ENCODE measurements at places on chromosomes 5 and 9. TPM values are rescaled to one million over a fixed set of nuclear protein-coding genes. Genes with fewer than 3 reads are reported as not detected.

- DNase-seq, result no peak
Observed at GRCh38 chr5:57102905-57103255, 71.0 kb upstream of the GPBP1 start.

DNA sequence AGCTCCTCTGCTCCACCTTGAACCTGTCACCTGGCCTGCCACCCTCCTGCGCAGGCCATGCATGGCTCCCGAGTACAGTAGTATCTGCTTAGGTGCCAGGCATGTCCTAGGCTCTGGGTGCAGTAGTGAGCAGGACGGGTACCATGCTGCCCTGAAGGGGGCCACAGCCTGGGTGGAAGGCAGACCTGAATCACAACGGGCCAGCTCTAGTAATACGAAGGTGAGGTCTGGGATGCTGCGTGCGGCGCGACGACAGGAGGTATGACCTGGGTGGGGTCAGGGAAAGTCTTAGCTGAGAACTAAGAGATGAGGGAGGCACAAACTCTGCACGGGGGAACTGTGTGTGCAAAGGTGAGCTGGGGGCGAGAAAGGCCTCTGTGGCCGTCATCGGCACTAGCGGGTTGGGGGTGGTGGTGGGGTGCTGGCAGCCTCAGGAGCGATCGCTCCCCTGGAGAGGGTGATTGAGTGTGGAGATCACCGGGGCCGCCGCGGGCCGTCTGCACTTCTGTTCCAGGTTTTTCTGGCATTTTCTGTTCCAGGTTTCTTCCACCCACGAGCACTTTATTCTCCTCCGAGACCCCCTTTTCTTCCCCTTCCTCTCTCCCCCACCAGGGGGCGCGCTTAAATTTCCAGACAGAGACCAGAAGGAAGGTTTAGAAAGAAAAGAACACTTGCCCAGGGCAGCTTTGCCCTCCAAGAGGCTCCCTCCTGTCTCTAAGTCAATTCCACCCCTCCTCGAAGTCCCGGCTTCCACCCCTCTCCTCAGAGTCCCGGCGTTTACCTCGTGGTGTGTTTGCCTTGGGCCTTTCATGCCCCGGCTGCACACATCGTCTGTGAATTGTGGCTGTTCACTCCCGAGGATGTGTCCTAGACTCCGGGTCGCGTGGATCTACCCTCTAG lies 15.1 kb downstream of the PDLIM4 start:
- peak; percentile 64 for DNase-seq

GRCh38 chr5:37501152-37501551 lies 122.0 kb downstream of the WDR70 start:
- no peak for DNase-seq

DNA sequence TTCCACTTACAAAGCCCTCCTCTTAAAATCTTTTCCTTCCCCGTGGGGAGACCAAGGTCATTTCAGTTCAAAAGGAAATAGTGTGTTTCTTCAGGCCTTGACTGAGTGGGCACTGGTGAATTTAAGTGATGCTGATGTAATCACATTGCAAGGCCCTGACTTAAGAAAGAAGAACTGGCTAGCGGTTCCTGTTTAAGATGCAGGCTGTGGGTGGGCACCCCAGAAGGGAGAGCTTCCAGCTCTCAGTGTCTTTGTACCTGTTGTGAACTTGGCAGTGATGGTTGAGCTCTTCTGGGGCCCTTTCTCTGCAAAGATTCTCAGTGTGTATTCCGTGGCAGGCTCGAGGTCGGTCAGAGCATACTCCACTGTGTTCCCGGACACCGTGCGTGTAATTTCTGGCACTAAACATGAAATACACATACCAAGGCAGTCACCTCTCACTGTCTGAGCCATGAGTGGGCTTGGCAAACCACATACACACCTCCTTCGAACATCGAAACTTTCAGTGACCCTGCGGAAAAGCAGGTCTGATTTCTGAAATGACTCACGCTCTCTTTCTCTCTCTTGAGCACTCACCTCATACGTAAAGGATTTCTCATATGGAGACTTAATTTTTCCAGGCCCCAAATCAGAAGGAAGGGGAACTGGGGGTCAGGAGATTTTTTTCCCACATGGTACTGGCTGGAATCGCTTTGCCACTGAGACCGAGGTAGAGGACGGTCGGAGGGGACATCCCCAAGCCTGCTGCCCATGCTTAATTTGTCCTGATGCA lies 81.9 kb downstream of the TNC start:
- DNase-seq, result no peak

DNA sequence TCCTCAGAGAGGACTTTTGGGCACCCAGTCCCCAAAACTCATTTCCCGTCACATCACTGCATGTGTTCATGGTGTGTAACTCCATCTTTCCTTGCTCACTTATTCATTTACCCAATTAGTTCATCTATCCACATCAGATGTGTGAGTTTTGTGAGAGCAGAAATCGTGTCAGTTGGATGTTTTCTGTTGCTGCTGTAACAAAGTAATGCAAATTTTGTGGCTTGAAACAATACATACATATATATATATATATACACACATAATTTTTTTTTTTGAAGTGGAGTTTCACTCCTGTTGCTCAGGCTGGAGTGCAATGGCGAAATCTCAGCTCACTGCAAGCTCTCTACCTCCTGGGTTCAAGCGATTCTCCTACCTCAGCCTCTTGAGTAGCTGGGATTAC lies 70.5 kb upstream of the BOD1 start:
- DNase-seq, result no peak

The ESM1 gene
- total RNA-seq, result 0.15 TPM

The ZNF354C gene
- total RNA-seq, result 2.7 TPM

DNA sequence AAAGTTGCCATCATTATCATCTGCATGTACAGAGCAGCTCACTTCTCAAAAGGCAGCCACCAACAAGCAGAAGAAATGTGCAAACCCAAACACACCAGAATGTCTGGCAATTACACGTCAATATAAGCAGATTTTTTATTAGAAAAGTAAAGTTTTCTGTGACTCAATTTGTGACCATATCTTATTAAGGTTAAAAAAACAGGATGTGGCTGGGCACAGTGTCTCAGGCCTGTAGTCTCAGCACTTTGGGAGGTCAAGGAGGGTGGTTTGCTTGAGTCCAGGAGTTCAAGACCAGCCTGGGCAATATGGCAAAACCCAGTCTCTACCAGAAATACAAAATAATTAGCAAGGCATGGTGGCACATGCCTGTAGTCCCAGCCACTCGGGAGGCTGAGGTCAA lies 176.7 kb downstream of the FANCC start:
- DNase-seq, result no peak

The CYLC2 gene
- not detected for total RNA-seq

- DNase-seq, result no peak
Observed at GRCh38 chr5:136242136-136242535, 49.2 kb upstream of the SMIM32 start.

DNA sequence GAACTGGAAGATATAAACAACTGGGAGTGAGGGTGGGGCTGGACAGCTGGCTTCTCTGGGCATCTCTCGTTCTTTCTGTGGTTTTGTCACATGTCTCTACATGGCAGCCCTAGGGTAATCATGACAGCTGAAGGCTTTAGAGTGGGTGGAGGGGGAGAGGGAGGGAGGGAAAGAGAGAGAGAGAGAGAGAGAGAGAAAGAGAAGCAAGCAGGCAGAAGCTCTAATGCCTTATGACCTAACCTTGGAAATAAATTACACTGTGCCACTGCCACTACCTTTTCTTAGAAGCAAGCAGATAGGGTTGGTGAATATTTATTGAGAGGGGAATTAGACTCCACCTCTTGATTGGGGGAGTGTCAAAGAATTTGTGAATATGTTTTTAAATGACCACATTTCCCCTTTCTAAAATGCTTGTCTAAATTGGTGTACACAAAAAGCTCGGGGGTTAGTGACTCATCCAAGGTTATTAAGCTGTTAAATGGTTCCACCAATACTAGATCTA lies 2.6 kb upstream of the DAPK1 start:
- no peak for DNase-seq

DNA sequence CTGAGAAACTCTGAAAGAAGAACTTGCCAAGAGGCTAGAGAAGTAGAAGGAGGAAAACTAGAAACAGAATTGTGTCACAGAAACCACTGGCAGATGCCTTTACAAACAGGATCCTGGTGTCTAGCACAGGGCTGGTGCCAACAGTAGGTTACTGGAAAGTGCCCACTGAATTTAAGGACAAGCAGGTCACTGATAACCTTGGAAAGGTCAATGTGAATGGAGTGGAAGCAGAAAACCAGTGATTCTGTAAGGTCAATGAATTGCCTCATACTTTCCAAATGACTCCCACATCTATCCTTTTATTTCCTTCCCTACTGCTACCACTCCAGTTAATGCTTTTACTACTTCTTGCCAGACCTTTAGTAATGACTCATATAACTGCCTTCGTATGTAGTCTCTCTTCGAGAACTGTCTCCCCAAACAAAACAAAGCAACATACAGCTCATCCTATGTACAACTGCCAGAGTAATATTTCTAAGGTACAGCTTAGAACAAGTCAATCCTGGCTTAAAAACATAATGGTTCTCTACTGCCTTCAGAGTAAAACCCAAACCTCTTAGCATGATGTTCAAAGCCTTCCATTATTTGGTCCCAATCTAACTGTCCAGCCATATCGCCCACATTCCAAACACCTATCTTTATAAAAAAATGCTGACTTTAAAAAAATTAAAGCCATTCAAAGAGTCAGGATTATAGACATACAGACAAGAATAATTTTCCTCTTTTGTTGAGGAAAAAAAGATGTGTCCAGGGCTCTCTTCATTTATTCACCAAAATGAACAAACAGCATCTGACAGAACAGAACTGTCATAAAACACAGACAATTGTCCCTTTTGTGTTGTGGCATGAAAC lies 52.5 kb downstream of the NR3C1 start:
- no peak for DNase-seq

The FBXL17 gene
- total RNA-seq, result 19.5 TPM

The ACSL6 gene
- total RNA-seq, result not detected

- no peak for DNase-seq
Observed at GRCh38 chr9:70142101-70142500, 98.5 kb downstream of the MAMDC2 start.

The PCDHGB4 gene
- total RNA-seq, result not detected

DNA sequence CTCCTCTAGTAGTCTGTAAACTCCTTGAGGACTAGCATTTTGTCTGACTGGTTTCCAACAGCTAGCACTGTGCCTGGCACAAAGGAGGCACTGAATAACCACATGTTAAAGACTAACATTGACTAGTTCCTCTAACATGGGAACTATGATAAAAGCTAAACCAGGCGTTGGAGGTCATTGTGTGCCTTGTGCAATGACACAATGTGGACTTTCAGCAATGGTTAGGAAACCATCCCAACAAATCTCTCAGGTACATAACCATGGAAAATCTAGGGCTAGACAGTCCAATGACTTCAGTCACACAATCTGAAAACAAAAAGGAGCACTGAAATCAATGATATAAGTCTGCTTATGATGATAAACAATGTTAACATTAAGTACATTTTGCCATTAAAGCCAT lies 200.6 kb downstream of the DCP2 start:
- DNase-seq, result no peak

GRCh38 chr5:179595916-179596315 lies 27.6 kb downstream of the HNRNPH1 start:
- no peak for DNase-seq

DNA sequence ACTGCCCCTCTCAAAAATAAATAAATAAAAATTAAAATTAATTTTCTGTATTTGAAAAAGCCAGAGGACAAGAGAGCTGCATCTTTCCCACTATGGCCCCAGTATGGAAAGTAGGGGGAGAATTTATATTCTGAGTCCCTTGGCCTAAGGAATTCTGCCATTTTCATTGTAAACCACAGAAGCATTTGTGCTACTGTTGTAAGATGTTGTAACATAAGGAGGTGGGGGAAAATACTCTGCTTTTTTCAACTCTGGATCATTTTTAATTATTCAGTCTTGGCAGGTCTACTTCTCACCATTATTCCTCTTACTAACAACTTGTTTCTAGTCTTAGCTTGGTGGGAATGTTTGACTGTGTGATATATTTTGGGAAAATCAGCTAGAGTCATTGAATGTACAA lies 52.3 kb upstream of the APC start:
- no peak for DNase-seq

GRCh38 chr5:111929867-111930266 lies 172.9 kb upstream of the NREP start:
- DNase-seq, result no peak

DNA sequence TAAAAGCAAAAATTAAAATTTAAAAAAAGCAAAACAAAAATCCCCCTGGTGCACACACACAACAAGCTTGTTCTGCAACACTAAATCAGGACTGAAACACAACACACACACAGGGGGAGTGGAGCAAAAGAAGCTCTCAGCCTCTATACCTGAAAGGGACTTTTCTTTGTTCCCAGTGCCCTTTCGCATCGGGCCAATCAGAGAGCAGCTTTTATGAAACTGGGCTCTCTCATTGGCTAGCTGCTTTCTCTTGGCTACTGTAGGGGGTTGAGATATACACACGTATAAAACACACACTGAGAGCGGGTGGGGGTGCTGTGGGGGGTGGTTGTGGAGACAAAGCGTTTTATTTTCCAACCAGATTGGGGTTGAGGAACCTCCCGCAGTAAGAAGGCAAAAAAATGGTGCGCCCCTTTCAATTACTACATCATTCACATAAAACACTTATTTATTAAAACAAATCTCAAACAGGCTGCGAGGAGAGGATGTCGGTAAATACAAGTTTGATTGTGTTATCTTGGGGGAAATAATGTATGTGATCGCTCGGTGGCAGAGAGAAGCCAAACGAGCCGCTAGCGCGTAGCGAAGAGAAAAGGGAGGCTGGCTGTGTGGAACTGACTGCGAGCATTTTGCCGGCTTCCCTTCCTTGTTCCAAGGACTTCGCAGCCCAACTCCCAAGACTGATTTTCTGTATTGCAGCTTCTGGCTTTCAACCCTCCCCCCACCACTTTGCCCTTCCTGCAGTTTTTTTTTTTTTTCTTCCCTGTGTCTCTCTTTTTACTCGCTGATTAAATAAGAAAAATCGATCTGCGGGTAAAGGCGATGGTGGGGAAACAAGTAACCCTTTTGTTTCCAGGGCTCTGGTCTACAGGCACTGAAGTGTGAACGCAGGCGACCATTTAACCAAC lies 2.5 kb upstream of the ZNF608 start:
- peak; percentile 55 for DNase-seq

Data from PC-9 (cell line).